Activated T-helper 1 cell treated with Interleukin-2 at 50 U/mL for 16 hours (primary cell): ENCODE measurements at places on chromosomes 6 and 20.

DNA sequence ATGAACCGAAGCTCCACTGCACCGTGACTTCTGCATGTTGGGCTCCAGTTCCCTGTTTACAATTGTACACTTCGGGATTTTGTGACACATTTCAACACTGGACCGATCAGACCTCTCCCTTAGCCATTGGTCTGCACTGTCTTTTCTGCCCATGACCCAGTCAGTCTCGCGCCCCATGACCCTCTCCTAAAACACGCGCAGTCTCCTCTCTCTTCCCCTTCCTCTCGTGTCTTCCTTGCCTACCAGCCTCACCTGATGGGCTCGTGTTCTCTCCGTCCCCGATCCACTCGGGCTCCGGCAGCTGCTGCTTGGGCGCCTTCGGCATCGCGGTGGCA lies 535 bp upstream of the ABCF1 start:
- no peak for DNase-seq

- no peak for DNase-seq
These were observed 35.9 kb upstream of the MYB start for GRCh38 chr6:135145063-135145800.

DNA sequence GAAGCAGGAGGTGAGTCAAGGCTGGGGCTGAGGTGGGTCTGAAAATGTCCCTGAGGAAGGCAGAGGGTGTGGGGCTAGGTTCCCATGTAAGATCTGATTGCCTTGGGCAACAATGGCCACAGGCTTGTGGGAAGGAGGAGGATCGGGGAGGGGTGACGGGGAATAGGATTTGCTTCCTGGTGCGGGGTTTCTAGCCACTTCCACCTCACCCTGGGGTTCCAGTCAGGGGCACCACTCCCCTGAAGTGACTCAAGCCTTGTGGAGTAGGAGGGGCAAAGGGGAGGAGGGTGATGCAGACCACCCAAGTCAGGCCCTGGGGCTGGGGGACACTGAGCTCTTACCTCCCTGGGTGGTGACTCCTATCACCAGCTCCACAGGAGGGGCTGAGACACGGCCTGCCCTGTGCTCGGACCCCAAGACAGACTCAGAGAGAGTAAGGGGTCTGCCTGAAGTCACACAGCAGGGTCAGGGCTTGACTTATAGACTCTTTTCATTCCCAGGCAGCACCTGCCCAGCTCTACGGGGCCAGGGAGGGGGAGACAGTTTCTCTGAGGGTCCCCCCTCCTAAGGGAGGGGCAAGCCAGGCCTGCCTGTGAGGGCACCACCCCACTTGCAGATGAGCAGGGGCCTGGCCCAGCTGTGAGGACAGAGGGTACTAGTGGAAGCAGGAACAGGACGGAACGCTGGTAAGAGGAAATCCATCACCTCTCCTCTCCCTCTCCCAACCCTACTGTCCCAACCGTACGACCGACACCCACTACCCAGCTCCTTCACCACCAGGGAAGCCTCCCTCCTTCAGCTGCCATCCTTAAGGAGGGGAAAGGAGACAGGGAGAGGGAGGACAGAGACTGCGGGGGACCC lies 12.4 kb upstream of the SPDEF start:
- DNase-seq: no peak

DNA sequence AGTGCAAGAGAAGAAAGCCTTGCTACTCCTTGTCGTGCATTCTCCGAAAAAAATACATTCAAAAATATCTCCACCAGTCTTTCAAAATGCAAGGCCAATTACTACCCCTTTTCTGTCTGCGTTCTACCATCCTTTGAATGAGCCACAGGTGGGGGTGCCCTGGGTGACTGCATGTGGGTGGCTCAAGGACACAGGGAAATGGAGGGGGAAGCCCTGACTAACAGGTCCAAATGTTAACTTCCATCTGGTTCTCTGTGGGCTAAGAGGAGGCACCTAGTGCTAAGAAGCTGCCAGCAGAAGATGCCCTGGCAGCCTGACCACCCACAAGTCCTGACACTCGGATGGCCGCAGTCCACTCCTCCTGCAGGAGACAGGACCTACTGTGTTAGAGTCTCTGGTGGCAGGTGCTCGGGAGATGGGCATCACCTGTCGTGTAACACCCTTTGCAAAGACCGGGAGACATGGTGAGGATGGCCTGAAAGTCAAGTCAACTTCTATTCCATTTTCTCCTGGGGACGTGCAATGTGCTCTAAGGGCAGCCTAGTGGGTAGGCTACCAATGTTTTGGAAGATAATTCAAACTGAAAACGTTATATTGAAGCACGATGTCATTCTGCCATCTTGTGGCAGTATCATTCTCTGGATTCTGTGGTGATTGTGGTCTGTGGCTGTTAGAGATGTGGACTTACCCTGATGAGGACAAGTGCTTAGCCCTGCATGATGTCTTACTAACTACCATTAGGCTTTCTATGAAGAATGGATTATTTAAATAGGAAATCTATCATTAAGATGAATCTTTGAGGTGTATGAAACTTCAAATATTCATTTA lies 27.4 kb upstream of the IGF2R start:
- no peak for DNase-seq

DNA sequence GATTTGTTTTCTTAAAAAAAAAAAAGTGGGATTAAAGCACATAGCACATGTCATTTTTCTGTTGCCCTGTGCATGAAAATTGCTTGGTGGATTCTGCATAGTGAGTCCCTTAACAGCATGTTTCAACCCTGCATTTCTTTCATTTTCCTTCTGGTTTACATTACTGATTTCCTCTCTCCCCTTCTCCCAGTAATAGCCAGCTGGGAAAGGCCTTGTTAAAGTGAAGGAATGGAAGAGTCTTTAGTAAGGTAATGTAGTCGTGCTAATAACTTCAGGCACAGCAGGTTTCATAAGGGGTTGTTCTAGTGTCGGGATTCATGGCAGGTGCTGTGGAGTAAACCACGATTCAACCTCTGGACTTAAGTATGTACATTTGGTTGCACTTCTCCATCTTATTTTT lies 202.4 kb downstream of the FARS2 start:
- DNase-seq: no peak

DNA sequence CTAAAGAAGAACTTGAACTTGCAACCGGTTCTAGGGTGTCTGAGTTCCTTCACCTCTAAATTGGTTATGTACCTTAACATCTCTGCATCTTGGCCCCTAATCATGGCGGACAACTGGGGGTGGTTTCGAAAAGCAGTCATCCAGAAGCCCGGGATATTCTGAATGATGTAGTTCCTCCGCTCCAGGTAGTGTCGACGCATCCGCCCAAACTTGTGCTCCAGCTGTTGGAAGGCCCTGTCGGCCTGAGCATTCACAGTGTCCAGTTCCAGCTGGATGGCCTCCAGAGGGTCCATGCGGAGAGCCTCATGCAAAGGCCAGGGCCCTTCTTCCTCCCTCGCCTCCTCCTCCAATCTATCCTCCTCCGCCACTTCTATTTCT lies 887 bp downstream of the TSPYL1 start:
- DNase-seq: no peak

- peak; percentile 48 for DNase-seq
These were observed at the start of gene BCL2L1 for GRCh38 chr20:31722257-31723068. Gene BCL2L1, minus strand, starts transcription at chr20:31722868. Its CDS starts 650 bp downstream, at chr20:31722218.

DNA sequence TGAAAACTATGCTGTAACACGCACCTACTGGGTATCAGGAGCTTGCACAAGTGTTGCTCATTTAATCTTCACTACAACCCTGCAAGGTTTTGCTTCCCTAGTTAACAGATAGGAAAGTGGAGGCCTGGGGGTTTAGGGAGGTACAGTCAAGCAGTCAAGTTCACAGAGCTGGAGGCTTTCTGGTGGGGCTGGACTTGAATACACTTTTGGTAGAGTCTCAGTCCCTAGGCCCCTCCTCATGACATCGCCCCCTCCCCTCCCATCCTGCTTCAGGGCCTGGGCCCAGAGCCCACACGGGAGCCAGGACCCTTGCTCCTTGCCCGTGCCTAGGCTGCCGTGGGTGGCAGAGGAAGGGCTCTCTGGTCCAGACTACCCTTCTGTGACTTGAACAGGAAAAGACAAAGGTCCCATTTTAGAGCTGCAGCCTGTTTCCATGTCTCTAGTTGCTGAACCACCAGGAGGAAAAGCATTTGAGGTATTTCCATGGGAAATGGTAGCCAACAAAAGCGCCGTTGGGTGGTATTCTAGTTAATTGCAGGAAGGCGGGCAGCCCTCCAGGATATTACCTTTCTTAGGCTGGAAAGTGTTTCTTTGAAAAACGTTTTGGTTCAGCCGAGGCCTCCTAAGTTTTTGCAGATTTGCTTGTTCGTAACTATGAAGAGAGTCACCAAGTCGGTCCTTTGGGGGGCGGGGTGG lies 84.9 kb downstream of the CDC5L start:
- no peak for DNase-seq

DNA sequence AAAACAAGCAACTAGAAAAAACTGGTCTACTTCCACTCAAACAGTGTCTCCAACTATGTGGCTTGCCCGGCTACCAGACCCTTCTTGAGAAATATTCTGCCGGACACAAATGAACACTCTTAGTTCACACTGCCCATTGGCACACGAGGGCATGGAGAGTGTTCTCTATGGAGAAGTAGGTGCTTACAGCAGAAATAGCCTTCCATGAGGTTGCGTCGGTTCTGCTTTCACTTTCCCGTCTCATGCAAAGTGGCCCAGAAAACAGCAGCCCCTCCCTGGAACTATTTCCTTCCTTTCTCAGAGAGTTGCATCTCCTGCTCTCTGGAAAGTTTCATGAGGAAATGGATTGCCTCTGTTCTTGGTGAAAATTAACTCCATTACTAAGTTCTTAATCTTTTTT lies 9.5 kb upstream of the HLA-DOA start:
- no peak for DNase-seq

DNA sequence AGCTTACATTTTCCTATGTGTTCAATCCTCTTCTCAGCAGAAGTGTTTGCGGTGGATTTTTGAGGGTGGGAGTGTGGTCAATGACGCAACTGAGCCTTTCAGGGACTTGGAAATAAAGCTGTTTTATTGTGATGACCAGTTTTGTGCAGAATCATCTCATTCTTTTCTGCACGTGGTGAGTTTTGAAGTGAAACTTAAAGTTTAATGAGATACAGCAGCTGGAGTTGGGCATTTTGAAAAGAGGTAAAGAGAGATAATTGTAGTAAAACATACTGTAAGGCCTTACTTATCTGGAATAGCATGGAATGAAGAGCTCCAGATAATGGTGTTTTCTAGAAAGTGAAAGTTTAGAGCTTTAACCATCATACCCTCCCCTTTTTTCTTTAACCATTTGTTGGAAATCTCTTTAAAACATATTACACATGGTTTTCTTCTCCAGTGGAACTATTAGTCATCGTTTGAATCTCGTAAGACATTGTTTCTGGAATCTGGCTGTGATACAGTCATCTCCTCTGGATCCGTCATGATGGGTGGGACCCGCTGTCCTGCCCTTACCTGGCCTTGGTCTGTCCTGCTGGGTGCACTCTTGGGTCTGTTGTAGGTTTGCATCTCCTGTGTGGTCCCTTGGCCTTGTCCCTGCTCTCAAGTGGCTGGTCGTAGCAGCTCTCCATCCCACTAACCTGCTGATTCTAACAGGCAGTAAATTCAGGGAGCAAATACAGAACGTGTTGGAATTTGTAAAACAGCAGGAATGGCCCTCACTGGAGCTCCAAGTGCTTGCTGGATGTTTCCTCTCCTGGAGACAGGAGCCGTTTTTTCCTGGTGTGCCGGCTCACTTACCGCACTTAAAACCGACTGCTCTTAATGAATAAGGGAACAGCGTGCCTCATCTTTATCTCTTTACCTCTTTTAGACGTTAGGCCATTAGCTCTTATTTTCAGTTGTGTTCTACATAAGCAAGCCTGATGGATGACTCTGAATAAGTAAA lies 29.8 kb downstream of the UST start:
- no peak for DNase-seq

DNA sequence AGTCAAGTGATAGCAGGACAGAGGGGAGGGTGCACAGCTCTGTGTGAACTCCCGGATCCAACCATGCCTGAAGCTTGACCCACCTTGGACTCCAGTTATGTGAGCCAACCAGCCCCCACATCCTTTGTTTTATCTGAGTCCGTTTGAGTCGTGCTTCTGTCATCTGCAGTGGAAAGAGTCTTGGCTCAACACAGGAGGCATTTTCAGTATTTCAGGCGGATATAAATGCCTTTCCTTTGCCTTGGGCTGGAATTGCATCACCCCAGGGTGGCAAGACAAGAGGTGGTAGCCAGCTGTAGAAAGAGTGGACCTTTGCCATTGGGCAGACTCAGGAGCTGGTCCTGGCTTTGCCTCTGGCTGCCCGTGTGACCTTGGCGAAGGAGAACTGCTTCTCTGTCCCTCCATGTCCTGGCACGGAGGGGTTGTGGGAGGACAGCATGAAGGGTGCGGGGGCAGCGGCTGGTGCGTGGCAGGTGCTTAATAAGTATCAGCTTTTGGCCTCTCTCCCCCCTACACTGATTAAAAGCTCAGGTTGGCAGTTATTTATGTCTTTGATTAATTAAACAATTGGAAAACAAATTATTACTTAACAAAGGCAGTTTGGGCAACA lies 42.6 kb upstream of the APCDD1L start:
- DNase-seq: no peak

- DNase-seq: no peak
These were observed 100.0 kb downstream of the SLC35B3 start for GRCh38 chr6:8335381-8335780.

- no peak for DNase-seq
These were observed 136.8 kb upstream of the BTBD3 start for GRCh38 chr20:11780765-11781369.

DNA sequence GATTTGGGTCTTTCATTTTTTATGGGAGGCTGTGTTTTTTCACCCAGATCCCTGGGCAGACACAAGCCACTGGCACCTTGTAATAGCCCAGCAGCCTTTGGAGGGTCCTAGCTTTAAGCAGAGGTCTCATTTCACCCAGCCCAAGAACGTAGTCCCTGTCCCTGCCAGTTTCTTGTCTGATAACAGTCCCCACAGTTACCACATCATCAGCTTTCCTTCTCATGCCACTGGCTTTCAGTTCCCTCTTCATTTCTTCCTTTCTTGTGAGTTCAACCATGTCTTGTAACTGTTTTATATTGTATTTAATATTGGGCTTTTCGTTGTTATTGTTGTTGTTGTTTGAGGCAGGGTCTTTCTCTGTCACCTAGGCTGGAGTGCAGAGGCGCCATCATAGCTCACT lies 10.6 kb downstream of the PNPLA1 start:
- DNase-seq: no peak

GRCh38 chr6:52672412-52673025 lies 1.6 kb downstream of the TMEM14A start:
- DNase-seq: no peak

- no peak for DNase-seq
These were observed 211.4 kb downstream of the ARHGAP18 start for GRCh38 chr6:129498541-129498940.

- DNase-seq: no peak
These were observed 944.8 kb upstream of the CITED2 start for GRCh38 chr6:140319209-140319608.

- no peak for DNase-seq
These were observed 37.7 kb downstream of the AK9 start for GRCh38 chr6:109653264-109653663.

- DNase-seq: peak; percentile 72
These were observed 9.0 kb upstream of the HSP90AB1 start for GRCh38 chr6:44237813-44238433.

DNA sequence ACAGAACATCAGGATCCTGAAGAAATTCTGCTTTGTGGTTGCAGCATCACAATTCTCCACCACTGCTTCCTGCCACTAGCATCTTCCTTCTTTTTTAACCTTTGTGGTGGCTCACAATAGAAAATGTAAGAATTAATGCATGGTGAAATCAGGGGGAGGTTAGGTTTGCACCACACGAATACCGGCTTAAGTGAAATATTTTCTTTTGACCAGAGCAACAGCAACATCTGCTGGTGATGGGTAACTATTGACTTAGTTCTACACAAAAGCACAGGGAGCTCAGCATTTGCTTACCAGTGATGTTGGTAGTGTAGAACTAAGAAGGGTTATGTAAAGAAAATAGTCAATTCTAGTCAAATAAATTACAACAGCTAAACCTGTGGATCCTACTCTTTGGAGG lies 280.5 kb downstream of the SYNE1 start:
- no peak for DNase-seq
